Activated naive CD8-positive, alpha-beta T cell treated with anti-CD3 and anti-CD28 coated beads, Interleukin-2, amount 50 U/mL, for 16 hours (primary cell): ENCODE measurements at places on chromosomes 16 and 17.

GRCh38 chr16:65547772-65548446, 426.0 kb upstream of the CDH11 start:
- DNase-seq, result no peak

DNA sequence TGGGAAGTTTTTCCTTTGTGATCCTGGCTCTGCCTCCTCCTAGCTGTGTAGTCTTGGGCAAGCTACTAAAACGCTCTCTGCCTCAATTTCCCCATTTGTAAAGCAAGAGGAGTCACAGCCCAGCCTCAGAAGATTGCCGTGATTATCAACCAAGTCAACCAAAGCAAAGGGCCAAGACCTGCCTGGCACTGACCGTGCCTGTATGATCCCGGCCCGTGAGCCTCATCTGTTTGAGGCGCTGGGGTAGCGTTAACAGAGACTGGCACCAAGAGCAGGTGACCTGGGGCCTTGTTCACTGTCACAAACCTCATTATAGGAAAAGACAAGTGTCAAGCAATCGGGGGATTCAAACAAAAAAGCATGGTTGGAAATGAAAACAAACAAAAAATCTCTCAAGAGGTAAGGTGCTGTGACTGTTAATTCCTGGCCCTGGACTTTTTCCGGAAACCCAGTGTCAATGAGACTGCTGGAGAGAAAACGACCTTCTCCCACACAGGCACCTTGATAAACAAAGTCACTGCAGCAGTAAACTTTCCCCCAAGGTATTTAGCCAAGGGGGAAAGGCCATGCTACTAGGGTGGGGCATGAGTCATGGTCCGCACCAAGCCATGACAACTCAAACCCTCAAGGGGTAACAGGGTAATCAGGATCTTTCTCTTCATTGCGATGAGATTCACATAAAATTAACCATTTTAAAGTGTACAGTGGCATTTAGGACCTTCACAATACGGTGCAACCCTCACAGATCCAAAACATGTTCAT, 5.4 kb downstream of the MEAK7 start:
- no peak for DNase-seq

DNA sequence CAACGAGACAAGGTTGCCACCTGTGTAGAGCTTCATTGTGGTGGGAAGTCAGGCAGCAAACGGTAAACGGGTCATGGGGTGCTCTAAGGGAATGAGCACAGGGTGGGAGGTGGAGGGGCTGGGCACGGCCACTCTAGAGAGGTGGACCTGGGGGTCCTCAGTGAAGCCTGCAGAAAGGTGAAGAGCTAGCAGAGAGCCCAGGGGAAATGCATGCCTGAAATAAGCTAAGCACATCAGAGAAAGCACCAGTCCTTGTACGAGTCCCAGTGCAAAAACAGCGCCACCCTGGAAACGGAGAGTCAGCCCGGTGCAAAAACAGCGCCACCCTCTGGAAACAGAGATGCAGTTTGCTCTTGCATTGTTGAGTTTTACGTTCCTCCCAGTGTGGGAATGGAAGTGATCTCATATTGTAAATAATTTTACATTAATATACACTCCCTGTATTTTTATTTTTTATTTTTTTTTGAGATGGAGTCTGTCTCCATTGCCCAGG, 65.0 kb downstream of the TBC1D16 start:
- DNase-seq, result no peak

- DNase-seq, result no peak
Measured at GRCh38 chr16:8848939-8849391, 19.8 kb downstream of the CARHSP1 start.

DNA sequence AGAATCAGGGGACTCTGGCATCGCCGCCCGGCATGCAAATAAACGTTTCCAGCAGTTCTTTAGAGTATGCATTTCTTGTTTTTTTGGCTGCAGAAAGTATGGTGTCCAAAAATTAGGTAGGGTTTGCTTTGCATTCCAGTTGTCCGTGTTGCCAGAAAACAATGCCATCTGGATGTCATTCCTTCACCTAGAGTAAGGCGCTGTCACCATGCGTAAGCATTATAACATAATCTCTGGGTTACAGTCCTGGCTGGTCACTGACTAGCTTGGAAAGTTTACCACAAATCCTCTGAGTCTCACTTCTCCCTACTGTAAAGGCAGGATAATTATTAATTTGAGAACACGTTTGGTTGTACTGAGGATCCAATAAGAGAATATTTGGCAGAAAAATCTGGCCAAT, 457.7 kb downstream of the XYLT1 start:
- no peak for DNase-seq

- DNase-seq, result no peak
Measured at GRCh38 chr17:40242774-40243173, 23.7 kb downstream of the WIPF2 start.
